ENCODE measurements at places on chromosomes 6 and 20.

- peak; percentile 78 for DNase-seq
Observed at GRCh38 chr20:31542201-31542842, 28.1 kb downstream of the HM13 start.

GRCh38 chr6:46273911-46274310, 103.1 kb upstream of the ENPP5 start:
- no peak for DNase-seq

GRCh38 chr6:169240125-169240524, 13.5 kb downstream of the THBS2 start:
- DNase-seq: no peak

DNA sequence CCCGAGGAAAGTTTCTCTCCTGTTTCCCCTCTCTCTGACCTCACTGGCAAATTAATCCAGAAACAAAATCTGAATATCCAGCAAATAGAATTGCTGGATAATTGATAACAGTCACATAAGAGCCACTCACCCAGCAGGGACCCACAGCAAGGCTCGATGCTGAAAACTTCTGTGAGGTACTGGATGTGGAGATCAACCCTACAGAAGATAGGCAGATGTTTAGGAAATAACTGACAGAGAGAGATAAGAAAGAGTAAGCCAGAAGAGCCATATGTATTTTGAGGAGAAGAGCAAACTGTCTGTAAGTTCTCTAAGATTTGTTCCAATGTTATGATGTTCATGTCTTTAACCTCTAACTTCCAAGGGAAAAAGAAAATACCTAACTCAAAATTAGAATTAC, 59.7 kb downstream of the PKHD1 start:
- DNase-seq: no peak

DNA sequence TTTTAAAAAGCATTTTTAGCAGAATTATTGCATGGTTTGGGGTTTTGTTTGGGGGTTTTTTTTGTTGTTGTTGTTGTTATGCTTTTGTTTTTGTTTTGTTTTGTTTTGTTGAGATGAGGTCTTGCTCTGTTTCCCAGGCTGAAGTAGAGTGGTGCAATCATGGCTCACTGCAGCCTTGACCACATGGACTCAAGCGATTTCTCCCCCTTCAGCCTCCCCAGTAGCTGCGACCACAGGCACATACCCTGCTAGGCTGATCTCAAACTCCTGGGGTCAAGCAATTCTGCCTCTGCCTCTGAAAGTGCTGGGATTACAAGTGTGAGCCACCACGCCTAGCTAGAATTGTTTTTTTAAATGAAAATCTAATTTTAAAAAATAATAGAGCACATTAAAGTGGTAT, 35.7 kb downstream of the UBR2 start:
- DNase-seq: no peak

DNA sequence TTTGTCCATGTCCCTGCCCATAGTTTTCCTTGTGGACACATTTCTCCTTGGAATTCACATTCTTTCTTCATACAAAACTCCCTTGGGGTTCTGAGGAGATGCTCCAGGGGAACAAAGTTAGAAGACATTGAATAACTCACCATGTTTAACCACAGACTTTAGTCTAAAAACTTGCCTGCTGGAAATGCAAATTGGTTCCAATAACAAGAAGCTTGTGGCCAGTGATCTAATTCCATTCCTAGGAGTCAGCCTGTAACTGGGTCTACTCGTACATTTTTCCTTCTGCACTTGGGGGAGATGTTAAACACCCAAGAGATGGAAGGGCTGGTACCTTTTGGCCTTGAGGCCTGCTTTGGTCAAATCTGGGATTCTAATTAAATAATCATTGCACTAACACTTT, 60.2 kb downstream of the SCML4 start:
- peak; percentile 48 for DNase-seq

GRCh38 chr20:21713901-21714296, 8.4 kb downstream of the PAX1 start:
- DNase-seq: no peak

- no peak for DNase-seq
Observed at GRCh38 chr20:35238735-35239134, 12.2 kb downstream of the MMP24 start.

DNA sequence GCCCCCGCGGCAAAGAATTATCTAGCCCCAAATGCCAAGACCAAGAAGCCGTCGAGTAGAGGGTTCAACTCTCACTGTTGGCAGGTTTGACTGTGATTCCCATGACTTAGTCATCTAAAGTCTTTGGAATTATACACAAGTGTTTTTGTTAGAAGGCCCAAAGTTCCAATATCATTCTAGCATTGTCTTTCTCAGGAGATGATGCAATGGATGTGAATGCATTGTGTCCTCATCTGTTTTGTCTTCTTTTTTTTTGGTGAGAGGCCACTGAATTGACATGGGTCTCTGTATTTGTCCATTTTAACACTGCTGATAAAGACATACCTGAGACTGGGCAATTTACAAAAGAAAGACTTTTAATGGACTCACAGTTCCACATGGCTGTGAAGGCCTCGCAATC, 290.5 kb upstream of the ZFP64 start:
- no peak for DNase-seq

GRCh38 chr20:54629632-54630031, 154.2 kb downstream of the DOK5 start:
- no peak for DNase-seq

DNA sequence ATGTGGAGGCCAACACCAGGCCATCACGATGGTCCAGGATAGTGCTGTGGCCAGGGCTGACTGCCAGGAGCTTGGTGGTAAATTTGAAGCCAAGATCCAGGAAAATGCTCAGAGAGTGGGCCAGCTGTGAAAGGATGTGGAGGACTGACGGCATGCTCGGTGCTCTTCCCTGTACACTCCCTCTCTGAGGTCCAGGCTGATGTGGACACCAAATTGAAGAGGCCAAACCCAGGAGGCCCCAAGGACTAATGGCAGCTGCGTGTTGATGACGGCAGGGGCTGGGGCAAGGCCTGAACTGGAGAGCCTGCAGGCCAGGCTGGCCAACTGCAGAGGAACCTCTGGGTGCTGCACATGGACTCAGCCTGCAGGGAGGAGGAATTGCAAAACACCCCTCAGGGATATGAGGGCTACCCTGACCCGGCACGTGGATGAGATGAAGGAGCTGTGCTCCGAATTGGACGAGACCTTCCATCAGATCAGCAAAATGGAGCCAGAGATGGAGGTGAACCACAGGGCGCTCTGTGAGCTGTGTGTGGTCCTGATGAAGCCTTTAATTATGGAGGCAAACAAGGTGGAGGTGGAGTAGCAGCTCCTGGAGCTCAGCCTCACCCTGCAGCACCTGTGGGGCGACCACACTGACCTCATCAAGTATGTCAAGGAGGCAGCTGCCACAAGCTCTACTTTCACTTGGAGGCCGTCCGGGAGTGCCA, 6.9 kb upstream of the RAET1E start:
- no peak for DNase-seq

DNA sequence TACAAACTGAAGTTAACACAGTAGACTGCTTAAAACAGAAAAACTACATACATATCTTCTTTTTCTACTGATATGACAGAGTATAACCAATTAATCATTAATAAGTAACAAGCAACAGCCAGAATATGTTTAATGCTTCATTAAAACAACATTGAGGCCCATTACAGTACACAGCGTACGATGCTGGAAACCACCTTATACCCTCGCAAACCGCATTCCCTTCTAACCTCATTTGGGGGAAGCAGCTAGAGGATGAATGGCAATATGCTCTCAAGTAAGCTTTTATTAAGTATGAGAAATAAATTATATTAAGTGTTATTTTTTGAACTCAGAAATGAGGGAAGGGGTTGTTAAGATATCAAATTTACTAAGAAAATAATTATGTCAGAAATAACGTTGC, 142.4 kb downstream of the GMDS start:
- no peak for DNase-seq

- DNase-seq: peak; percentile 73
Observed at GRCh38 chr6:1789092-1789491, 179.4 kb downstream of the FOXC1 start.

- DNase-seq: peak; percentile 62
Observed at GRCh38 chr20:9359561-9360308, 154.7 kb upstream of the LAMP5 start.

DNA sequence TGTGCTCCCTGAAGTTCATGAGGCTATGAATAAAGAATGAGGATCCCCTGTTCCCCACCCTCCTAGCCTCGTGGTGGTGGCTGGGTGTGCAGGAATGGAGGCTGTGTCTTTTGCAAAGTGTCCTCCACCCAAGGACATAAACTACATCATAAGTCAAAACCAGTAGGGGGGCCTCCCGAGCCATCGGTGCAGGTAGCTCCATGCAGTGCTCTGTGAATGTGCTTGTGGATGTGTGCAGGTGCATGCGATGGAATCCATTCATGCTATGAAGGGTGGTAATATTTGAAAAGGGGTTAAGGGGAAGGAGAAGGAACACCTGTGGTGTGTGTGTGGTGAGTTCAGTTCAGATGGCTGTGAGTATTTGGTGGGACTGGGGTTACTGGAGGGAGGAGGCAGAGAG, 197.3 kb downstream of the NRN1 start:
- no peak for DNase-seq
